CMK (cell line): ENCODE measurements at places on chromosomes 2 and 18.

- peak; percentile 97 for DNase-seq
Measured at GRCh38 chr2:224585211-224586088, at the start of gene CUL3. Gene CUL3, minus strand, starts transcription at chr2:224585363. Its CDS starts 354 bp downstream, at chr2:224585009.

GRCh38 chr2:54522624-54523281 is 66.6 kb downstream of the SPTBN1 start:
- DNase-seq: peak; percentile 11

DNA sequence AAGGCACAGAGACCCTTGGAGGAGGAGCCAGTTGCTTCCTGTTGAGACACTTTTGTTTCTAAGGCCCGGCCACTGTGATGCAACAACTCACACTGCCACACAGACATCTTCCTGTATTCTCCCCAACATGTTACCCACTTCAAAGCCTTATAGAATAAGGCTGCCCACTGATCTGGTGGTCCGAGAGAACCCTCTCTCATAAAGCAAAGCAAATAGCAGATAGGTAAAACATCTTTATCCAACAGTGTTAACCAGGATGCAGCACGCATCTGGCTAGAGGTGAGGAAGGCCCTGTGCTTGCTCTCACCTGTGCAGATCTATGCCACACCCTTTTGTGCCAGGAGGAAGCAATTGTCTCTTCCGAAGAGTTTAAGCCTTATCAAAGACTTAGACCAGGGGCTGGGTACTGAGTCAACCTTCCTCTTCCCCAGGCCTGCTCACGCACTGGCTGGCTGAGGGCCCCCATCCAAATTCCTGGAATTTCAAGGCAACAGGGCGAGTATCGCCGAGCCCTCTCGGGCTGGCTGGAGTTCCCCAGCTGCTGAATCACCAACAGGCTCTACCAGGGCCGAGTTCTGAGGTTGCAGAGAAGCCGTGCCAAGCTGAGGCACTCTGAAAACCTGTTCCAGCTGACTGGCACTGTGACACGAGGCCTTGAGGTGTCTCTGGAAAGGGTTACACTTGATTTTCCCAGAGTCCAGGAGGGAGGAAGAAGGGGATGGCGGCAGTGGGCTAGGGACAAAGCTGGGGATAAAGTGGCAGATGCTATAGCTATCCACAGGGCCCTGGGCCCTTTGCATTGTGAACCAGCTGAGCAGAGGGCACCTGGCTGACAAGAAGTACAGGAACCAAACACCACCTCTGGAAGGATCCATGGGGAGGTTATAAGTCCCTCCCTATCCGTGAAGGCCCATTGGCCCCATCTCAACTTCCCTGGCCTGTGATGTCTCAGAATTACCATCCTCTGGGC is 29.3 kb downstream of the TGFA start:
- DNase-seq: no peak

DNA sequence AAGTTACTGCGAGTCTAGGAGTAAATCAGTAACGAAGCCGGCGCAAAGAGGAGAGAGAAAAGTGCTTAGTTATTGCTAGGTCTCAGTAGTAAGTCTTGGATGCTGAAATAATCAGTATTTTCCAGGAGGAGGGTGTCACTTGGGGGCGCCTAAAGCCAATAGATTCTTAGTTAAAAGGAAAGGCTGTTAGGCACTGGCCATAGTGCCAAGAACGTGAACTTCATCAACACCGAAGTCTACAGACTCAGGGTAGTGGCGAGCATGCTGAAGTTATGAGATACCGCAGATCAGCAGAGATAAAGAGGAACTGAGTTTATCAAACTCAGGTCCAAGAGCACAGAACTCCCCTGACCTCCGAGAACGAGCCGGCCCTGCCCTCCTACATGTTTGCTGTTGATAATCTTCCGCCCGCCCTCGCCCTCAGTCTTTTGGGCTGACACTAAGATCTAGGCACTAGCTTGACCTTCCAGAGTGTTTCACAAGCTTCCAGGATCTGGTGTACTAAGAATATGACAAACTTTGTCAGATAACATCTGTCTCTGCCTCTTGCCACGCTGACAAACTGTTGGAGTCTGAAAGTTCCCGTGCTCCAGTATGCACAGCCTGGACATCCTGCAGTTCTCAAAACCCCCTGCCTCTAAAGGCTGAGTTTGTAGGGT is 49.2 kb downstream of the CYB5A start:
- peak; percentile 37 for DNase-seq

GRCh38 chr2:74548285-74548899 is 5.3 kb downstream of the LOXL3 start:
- no peak for DNase-seq

DNA sequence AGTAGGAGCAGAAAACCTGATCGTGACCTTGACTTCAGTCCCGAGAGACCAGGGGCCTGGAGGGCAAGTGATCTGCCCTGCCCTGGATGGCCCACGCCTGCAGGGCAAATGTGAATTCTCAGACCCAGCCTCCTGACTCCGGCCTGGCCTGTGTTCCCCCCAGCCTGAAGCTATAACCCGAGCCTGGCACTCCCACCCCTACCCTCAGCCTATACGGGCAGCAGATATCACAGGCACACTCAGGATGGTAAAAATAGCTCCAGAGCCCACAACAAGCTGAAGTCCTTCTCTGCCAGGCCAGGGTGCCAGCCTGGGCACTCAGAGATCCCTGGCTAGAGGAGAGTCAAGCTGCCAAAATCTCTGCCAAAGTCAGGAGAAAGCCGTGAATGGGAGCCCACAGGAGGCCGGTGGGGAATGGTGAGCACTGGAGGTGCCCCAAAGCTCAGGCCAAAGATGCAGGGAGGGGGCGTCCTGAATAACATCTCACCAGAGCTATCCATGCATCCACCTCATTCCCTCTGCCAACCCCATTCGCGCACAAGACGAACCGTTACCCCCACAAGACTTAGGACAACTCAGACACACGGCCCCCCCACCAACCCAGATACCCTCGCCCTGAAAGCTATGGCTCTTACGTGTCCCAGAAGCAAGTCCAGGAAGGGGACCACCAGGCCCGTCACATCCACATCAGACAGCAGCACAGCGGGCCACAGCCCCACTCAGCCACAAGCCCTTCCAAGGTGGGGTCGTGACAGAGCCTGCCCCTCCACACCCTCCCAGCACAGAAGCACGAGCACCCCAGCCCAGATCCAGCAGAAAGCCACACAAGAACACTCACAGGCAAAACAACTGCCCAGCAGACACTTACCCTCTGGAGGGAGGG is 144.9 kb downstream of the TNS1 start:
- DNase-seq: no peak

- no peak for DNase-seq
Measured at GRCh38 chr2:219199470-219200211, 6.9 kb upstream of the ZFAND2B start.

DNA sequence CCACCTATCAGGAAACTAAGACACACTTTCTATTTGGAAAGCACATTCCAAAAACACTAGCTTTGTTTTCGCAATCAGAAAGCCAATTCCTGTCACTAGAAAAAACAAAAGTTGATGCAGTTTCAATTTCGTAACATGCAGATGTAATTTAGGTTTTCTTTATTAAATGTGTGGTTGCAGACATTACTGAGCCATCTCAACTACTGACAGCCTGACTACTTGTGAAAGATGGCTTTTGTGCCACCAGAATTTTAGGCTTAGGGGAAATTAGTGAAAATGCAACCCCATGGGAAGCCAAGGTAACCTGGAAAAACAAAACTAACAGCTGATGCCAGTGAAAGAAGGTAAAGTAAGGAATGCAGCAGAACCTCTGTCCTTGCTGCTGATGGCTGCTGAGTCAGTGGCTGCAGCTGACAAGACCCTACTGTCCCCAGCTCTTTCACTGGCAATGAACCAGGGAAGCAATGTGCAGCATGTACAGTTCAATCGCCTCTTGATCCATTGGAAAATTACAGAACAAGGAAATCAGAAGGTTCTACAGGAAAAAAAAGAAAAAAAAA is 34.9 kb downstream of the FEZ2 start:
- DNase-seq: no peak

DNA sequence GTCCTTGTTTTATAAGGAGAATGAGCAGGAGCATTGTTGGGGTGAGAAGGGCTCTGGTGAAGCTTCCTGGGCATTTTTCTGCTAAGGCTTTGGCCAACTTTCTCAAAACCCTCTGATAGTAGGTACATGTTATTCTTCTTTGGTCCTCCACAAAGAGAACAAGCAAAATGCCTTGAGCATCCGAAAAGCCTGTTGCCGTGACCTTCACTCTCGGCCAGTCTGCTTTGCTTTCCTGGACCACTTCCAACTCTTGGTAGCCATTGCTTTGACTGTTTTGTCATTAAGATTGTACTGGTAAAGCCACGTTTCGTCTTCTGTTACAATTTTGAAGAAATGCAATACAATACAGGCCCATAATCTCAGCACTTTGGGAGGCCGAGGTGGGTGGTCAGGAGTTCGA is 27.4 kb upstream of the ALLC start:
- DNase-seq: no peak

GRCh38 chr2:200525551-200525881 is 491 bp upstream of the SGO2 start:
- no peak for DNase-seq

DNA sequence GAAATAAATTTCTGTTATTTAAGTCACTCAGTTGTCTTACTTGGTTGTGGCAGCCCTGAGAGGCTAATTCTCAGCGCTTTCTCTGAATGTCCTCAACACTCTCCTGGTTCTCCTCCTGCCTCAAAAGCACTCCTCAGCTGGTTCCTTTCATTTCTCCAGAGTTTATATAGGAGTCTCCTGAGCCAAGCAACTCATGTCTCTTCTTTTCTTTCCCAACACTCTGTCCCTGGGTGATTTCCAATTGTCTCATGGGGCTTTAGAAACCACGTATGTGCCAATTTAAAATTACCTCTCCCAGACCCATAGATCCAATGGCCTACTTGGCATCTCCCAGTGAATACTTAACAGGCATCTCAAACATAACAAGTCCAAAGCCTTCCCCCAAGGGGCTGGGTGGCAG is 184.3 kb downstream of the TTC32 start:
- no peak for DNase-seq

DNA sequence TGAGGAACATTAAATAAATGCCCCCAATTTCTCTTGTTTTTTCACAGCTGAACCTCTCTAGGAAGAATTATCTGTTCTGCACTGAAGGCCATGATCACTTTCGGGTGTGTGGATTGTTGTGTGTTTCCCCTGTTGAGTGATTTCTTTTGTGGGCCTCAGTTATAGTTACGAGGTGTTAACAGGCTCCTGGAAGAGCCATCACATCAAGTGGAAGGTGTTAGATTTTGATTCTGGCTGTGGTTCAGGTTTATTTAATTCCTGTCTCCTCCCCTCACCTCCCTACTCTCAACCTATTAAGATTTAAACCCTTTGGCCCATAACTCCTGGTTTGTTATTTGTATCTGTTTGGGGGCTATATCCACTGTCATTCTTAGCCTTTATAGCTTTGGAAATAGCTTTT is 182.8 kb downstream of the AGPS start:
- no peak for DNase-seq

DNA sequence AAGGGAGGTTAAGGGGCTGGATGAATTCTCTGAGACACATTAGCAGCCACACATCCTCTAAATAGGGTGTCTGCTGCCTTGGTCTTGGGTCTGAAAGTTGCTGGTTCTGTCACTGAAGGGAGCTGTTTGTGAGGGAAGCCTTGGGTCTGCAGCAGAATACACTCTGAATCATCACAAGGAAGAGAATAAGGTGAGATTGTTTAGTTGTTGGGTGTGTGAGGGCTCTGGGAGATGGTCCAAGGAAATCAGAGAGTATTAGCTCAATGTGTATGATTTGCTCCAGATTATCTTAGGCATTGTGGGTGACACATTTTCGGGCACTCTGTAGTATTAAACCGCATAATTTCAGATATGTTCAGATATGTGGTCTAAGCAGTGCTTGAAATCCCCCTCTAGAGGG is 548.5 kb downstream of the SLC4A3 start:
- no peak for DNase-seq

- DNase-seq: no peak
Measured at GRCh38 chr2:88808652-88809051, 117.2 kb downstream of the RPIA start.

GRCh38 chr2:122100346-122100745 is 344.9 kb downstream of the TSN start:
- DNase-seq: no peak

DNA sequence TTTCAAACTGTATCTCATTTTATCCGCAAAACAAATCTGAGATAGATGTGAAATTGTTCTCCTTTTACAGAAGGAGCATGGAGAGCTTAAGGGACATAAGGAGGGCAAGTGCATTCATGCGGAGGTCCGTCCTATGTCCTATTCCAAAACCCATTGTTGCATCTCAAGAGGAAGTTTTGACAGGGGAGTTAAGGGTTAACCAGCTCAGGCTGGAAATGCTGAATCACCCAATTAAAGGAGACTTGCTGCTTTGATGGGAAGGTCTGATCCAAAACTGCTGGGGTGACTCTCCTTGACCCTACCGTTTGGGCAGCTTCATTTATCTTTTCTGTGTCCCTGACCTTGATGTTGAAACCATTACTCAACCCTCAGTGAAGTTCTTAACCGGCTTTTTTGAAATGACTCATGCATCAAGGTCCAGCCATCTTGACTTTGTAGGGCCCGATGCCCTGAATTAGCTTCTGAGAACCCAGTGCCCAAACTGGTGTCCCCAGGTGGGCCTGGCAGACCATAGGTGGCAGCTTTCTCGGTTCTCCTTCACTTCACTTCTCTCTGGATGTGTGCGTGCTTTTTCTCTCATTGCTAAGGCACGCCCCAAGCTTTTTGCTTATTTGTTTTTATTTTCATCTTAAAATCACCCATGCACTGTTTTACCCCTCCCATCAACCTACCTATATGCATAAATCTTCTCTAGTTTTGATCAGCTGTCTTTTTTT is 15.9 kb upstream of the TXNDC2 start:
- DNase-seq: no peak

- no peak for DNase-seq
Measured at GRCh38 chr18:10299643-10300042, 154.8 kb upstream of the APCDD1 start.

GRCh38 chr18:73419531-73419930 is 551.7 kb upstream of the NETO1 start:
- DNase-seq: no peak

- DNase-seq: no peak
Measured at GRCh38 chr2:140876015-140876414, 1254.8 kb downstream of the LRP1B start.

GRCh38 chr2:56449449-56449860 is 265.7 kb downstream of the CCDC85A start:
- DNase-seq: no peak

DNA sequence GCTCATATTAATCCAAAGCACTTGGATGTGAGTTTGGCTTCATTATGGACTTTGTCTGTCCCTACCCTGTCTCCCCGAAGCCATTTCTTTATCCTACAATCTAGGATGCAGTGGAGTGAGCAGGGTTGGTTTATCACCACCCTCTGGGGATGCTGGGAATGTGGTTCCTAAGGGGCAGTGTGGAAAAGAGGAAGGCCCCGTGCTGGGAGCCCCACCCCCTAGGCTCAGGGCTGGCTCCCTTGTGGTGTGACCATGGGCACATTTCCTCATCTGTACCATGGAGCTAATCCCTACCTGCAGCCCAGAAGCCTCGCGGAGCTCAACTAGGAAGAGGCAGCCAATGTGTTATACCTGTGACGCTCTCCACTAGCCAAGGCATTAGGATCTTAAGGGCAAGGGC is 92.5 kb downstream of the TGOLN2 start:
- no peak for DNase-seq

- no peak for DNase-seq
Measured at GRCh38 chr2:104468846-104469245, 385.1 kb upstream of the POU3F3 start.

- DNase-seq: no peak
Measured at GRCh38 chr2:40546439-40547191, 94.7 kb upstream of the SLC8A1 start.

- no peak for DNase-seq
Measured at GRCh38 chr2:31347750-31348149, 66.8 kb downstream of the XDH start.
